ENCODE measurements at places on chromosomes 3 and 15.
A peak's percentile ranks its signal among the peaks of the same experiment; 100 is the strongest.

DNA sequence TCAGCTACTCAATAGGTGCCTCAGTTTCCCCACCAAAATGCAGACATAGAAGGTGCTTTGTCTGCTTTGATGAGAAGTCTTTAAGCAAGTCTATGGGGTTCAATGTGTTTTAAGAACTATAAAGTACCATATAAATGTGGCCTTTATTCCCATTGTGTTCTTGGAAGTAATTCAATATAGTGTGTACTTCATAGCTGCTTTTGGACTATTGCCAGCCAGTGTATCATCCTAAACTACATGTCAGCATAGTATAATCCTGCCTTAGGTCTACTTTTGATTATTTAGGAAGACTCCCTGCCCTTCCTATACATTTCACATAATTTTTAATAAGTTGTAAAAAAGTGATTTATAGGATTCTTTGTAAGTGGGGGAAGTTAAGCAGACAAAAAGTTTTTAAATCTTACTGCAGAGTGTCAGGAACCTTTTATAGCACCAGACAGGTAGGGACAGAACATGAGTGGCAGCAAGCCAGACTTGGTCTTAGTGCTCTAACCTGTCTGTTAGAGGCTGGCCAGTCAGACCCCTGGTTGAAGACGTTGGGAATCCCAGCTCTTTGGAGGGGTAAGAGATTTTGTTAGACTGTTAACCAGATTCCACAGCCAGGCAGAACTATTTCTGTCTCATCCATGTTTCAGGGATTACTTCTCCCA is 48.4 kb downstream of the MLH1 start:
- no peak for DNase-seq

DNA sequence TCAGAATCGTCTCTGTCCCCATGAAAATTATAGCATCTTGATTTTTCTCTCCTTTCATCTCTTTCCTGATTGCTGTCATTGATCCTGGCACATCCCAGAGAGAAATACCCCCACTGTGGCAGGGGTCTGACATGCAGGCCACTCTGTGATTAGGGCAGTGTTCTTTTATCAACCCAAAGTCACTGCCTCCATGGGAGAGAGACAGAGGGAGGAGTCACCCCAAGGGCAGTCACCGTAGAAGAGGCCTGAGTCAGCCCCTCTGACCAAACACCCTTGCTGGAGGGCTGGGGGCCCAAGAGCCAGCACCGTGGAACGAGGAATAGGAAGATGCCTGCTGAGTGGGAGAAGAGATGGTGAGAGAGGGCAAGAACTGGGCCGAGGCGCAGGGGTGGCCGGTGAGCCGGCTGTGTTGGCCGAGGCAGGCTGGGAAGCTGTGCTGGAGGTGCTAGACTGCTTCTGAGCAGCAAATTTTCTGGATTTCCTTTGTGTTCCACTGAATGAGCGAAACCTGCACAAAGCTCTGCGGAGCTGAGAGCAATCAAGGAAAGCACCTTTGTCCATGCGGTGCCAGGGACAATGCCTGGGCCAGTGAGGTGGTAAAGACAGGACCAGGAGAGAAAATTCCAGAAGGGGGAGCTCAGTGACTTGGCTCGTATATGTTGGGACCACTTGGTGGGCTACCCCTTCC is 103.8 kb downstream of the ADCY5 start:
- DNase-seq = no peak

GRCh38 chr3:17946619-17947018 is 204.2 kb upstream of the TBC1D5 start:
- DNase-seq = no peak

- DNase-seq = no peak
These were observed 6.7 kb upstream of the PSTPIP1 start for GRCh38 chr15:76987896-76988860.

- DNase-seq = no peak
These were observed 20.5 kb upstream of the FRMD5 start for GRCh38 chr15:44215594-44215993.

- DNase-seq = peak; percentile 42
These were observed 169.5 kb downstream of the ATP10A start for GRCh38 chr15:25693321-25694238.

DNA sequence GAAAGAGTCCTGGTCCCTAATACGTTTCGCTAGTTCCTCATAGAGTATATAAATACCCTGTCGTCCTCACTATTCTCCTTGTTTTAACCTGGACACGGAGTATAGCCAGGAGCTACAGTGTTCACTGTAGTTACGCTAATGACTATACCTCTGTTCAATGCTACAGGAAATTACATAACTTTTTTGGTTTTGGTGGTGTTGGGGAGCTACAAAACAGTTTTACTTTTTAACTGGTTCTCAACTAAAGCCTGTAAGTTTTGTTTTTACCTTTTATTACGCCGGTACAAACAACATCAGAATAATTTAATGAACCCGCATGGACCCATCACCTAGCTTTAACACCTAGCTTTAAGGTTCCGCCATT is 1.5 kb downstream of the LMLN start:
- DNase-seq = no peak

GRCh38 chr3:64329037-64329436 is 103.8 kb upstream of the PRICKLE2 start:
- no peak for DNase-seq

GRCh38 chr15:51121118-51121517 is 26.4 kb upstream of the TNFAIP8L3 start:
- no peak for DNase-seq

GRCh38 chr15:93268066-93268465 is 179.1 kb upstream of the RGMA start:
- no peak for DNase-seq

DNA sequence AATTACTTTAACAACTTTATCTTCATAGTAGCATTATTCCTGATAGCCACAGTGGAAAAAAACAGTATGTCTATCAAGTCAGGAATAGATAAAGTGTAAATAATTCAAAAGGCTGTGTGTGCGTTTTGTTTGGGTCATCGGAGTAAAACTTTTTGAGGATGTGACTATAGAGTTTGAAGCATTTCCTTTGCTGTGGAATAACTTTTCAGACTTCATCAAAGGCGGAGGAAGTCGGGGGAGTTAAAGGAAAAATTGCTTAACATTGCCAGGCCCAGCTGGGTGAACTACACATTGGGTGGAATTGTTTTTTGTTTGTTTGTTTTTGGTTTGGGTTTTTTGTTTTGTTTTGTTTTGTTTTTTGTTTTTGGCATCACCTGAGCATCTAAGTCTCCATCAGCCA is 70.4 kb upstream of the CRTC3 start:
- DNase-seq = no peak

DNA sequence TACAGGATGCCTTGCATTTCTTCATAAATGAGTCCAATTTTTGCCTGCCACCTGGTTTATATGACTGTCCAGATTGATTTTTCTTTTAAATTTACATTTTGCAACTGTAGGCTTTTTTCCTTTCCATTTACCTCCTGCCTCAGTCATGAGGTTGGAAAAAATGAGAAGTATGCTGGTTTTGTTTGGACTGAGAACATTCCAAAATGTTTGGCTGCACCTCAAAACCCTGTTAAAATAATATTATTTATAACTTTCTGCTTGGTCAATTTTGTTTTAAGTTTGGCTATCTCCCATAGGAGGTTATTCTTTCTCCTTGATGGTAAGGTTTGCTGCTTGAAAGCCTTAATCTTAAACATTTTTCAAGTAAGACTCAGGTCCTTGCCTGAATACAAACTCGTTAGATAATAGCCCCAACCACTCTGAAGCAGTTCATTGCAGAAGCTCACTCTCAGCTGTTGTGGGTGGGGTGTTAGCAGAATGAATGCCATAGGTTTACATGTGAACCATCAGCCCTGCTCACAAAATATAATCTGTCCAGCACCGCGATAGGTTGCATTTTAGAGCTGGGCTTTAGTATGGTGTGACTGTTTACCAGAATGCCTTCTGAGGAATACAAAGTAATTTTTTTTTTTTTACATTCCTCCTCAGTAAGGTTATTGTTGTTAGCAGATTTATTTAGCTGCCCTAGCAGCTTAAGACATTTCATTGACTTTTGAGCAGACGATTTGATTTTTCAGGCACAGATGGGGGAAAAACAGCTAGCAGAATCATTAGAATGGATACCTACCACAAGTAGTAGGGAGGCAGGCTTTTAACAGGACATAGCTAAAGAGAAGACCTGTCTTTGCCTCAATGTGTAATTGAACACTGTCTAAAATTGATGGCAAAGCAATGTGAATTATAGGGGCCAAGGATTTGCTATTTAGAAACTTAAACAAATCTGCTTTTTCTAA is 630.8 kb upstream of the KCNMB2 start:
- no peak for DNase-seq

DNA sequence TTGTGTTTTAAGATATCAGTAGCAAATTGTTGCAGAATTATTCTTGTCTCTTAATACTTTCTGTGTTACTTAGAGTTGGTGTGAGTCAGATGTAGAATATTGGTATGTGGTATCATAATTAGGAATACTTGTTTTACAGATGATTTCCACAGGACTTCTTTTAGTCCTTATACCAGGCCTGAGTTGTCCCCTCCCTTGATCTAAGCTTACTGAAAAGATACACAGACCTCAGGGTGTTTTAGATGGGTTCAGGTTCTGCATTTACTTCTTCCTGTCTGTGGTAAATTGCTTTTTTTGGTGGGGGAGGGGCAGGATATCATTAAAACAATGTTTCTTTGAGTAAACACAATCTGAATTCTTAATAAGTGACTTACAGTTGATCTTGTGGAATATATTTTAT is 14.2 kb downstream of the DZIP3 start:
- DNase-seq = no peak

Data from kidney (tissue), 22 donors.